ENCODE measurements at places on chromosomes 11 and 22.

DNA sequence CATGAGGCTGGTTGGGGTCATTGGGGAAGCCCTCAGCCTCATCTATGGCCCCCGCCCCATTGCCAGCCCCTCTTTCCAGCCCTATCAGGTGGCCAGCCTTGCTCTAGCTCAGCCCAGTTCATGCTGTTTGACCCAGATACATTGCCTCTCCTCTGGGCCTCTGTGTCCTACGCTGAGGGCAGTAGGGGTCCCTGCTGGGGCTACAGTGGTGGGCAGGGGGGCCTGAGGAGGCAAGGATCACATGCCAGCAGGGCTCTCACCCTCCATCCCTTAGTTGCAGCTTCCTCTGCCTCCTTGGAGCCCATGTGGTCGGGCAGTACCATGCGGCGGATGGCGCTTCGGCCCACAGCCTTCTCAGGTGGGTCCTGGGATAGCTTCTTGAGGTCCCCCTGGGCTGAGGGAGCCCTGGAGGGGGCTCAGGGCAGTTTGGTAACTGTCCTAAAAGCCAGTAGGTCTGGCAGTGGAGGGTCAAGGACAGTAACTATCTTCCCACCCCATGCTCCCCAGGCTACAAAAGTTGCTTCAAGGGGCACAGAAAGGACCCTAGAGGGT is 19.2 kb downstream of the EMID1 start:
- DNase-seq: no peak

- DNase-seq: no peak
Observed at GRCh38 chr22:27050771-27051170, 393.4 kb downstream of the MIAT start.

DNA sequence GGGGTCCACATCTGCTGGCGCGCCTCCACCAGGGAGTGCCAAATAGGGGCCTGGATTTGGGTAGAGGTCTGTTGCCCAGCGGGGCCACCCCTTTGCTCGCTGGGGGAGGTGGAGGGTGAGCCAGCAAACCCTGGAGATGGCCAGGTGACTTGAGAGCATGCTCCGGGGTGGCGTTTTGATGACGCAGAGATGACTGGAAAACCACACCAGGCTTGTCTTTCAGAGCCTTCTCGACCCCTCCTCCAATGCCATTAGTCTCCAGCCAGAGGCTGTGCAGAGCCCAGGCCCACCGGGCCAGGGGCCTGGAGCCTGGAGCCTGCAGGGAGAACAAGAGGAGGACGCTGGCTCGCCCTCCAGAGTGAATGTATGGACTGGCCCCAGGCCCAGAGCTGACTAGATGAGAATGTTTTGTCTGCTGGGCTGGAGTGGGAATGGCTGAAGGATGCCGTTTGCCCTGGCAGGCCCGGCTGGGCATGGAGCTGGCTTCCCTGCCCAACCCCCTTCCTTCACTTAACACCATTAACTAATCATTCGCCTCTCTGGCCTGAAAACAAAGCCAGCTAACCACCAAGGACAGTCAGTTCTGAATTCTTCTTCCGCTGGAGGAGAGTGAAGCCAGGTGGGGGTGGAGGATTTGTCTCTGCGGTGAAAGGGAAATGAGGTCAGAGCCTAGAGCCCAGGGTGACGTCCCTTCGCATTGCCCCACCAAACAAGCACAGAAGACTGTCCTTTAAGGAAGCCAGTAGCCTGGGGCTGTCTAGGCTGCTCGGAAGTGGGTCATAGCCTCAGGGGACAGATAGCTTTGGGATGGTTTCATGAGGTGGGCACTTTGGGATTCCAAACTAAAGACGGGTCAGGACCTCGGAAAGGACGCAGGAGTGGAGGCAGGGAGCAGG is 1.6 kb upstream of the MCAM start:
- no peak for DNase-seq

DNA sequence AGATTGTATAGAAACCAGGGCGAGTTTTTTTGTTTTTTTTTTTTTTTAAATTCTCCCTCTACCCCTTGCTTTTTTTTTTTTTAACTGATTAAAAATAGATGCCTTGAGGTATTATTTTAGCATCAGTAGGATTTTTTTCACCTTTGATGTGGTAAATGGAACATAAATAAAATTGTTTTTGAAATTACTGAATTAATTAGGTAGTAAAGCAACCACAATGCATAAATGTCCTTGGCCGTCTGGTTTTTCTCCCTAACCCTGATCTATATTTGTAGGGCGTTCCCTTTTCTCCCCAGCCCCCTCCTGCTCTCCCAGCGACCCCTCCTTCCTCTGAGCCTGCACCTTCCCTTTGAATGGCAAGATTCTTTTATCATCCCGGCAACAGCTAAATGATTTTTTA is 107.8 kb downstream of the ZBTB16 start:
- no peak for DNase-seq

- DNase-seq: no peak
Observed at GRCh38 chr22:24051568-24051967, 40.5 kb downstream of the CABIN1 start.

- no peak for DNase-seq
Observed at GRCh38 chr11:253160-253885, 16.5 kb downstream of the PSMD13 start.

- no peak for DNase-seq
Observed at GRCh38 chr22:40237788-40238424, 60.2 kb downstream of the TNRC6B start.
